ENCODE measurements at places on chromosomes 12 and 14. TPM values are rescaled to one million over a fixed set of nuclear protein-coding genes. Genes with fewer than 3 reads are reported as not detected.

Gene SLC6A15
- total RNA-seq, result not detected

GRCh38 chr12:75337905-75338304 lies 3.4 kb downstream of the GLIPR1L1 start:
- no peak for DNase-seq

- no peak for DNase-seq
Measured at GRCh38 chr12:120276734-120277133, 11.2 kb upstream of the PXN start.

Gene RPL10L
- total RNA-seq, result not detected

All from mesenteric fat pad (tissue), 1 donor.